Stimulated activated CD8-positive, alpha-beta memory T cell treated with anti-CD3 and anti-CD28 coated beads, Interleukin-7, amount 100 ng/mL, for 1 hour (primary cell): ENCODE measurements at places on chromosomes 5 and 9.
A peak's percentile ranks its signal among the peaks of the same experiment; 100 is the strongest.

DNA sequence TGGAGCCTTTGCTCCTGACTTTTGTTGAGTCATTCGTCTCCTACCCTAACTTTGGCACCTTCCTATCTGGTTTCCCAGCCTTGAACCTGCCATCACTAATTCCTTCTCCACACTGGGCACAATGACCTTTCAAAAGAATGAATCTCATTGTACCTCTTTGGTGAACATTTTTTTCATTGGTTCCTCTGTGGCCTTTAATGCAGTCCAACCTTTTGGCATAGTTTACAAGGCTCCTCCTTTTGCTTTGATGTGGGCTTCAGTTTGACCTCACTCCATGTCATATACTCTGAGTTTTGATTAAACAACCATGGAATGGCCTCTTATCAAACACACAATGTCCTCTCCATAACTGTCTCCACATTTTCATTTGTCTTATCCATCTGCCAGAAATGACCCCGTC, 14.5 kb upstream of the ROPN1L start:
- DNase-seq: no peak

DNA sequence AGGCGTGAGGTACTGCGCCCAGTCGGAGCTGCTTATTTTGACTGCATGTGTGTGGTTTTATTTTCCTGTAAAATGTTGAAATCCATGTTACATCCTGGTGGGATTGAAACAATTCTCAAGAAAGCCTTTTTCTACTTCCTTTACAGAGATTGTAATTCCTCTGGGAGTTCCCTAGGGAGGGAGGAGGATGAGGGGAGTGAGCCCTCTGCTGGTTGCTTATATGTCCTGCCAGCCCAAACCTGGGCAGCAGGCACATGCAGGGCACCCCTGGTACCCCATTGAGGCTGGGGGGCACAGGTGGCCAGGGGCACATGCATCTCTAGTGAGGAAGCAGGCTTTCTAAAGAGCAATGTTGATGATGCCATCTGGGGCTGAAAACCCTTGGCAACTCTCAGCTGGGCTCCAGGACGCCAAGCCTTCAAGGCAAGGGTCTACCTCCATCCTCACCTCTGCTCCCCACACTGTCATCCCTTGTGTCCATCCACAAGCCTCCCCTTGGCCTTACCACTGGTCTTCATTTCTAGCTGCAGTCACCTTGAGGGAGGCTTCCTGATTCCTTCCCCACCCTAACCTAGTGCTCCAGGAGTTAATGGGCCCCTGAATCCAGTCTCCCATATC, 84.7 kb upstream of the TNFSF8 start:
- DNase-seq: no peak

DNA sequence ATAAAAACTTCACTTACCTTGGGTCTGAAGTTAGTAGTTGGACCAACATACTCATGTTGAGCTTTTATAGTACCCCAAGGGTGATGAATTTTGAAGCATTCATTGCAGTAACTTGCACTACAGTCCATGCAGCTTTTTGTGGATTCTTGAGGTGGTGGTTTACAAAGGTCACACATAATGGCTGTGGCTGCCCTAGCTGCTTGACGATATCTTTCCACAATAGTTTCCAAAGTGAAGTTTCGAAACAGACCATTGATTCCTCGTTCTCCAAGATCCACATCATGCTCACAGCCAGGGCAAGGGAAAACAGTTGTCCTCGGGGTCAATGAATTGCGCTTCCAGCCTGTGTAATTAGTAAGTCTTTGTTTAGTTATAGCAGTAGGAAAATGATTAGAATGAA, 22.7 kb downstream of the TRIM36 start:
- DNase-seq: no peak

DNA sequence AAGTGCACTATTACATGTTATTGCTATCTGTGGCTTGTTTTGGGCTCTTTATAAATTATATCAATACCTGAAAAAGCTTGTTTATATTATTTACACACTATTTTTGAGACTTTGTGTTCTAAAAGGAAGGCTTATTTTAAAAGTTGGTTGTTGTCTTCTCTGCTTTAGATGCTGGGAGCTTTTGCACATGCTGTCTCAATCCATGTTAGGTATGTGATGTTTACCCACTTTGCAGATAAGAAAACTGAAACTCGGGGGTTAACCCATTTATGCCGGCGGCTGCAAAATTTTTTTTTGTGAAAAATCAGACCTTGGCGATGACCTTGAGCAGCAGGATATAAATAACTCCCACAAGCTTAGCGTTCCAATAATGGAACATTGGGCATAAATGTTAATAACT, 212.9 kb downstream of the RANBP17 start:
- DNase-seq: no peak

DNA sequence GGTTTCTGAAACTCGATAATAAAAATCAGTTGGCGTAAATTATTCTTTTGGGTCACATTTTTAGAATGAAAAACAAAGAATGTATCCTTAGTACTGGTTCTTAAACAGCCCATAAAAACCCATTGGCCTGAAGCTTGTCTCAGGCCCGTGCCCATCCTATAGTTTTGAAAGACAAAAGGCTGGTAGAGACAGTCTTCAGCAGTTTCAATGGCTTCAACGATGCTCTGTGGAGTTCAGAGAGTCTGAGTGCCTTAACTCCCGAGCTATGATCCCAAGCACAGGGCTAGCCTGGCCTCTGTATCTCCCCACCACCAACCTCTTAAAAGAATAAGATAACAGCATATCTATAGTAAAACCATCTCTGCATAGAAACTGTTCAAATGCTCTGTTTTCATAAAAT, 595.0 kb downstream of the CDH12 start:
- DNase-seq: no peak

DNA sequence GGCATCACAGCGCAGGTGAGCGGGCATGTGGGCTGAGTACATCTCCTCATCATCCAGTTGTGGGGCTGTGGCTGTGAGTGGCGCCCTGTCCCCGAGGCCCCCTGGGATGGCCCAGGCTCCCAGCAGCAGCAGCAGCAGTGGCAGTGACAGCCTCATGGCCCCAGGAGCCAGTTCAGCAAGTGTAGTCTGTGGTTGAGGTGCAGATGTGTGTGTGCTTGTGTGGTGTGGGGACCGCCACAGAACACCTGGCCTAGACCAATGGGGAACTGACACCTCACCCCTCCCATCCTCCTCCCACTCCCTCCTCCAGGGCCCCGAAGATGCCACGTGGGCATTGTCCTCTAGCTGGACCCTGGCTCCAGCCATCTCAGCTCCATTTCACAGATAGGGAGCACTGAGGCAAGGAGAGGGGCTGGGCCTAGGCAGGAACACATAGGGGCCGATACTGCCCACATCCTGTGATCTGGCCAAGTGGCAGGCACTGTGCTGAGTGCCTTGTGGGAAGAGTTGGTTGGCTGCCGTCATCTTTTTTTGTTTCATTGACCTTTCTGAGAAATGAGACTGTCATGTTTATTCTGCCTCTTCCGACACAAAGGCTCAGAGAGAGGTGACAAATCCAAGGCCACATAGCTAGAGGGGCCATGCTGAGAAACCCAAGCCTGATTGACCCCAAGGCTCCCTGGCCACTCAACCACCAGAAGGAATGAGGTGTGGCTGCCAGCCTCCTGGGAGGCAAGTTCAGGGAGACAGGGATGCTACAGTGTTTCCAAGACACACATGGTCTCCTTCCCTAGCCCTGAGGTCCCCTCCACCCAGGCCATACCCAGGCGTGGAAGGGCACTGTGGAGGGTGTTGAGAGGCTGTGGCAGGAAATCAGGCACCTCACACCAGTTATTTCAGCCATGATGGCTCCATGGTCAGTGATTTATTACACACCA, at the start of gene MZB1:
TSS of gene MZB1 (minus strand) at position 213 of the 938 bp plus-strand sequence. CDS start at position 156, 57 bp downstream.
- DNase-seq: no peak

DNA sequence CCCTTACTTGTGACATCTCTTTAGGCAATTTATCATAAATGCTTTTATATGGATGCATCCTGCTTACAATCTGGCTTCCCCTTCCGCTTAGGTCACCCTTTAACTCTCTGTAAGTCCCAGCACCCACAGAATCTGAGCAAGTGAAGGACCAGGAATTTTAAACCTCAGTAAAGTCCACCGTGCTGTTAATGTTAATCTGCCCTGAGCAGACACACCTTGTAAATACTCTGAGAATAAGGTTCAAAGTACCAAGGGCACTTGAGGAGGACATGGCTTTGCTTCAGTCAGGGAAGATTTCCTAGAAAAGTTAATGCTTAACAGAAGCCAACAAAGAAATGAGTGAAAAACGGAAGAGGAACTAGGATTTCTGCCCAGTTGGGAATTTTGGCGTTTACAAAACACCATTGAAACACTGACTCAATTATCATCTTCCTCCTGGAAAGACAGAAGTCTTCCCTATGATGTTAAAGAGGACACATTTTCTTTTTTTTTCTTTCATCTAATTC, 26.4 kb upstream of the TTC39B start:
- DNase-seq: no peak

DNA sequence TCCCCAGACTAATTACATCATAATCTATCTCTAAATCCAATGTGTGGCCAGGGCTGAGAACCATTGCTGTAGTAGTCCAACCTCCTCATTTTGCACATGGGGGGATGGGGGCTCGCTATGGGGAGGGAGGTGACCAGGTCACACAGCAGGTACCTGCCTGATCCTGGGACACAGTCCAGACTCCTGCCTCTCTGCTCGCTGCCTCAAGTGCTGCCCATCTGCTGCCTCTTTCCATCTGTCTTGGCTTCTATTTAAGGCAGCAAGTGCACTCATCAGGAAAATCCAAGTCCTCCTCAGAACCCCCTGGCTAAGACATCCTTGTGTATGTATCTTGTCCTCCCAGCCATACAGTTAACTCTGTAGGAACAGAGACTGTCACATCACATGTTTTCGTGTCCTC, 57.7 kb upstream of the FRRS1L start:
- no peak for DNase-seq

- no peak for DNase-seq
Measured at GRCh38 chr5:24497145-24497544, 147.6 kb downstream of the CDH10 start.

- no peak for DNase-seq
Measured at GRCh38 chr9:32384002-32384363, 460 bp upstream of the ACO1 start.

- DNase-seq: no peak
Measured at GRCh38 chr5:14415024-14415697, 166.4 kb upstream of the OTULINL start.

GRCh38 chr9:73753171-73753570, 601.5 kb downstream of the ANXA1 start:
- no peak for DNase-seq

DNA sequence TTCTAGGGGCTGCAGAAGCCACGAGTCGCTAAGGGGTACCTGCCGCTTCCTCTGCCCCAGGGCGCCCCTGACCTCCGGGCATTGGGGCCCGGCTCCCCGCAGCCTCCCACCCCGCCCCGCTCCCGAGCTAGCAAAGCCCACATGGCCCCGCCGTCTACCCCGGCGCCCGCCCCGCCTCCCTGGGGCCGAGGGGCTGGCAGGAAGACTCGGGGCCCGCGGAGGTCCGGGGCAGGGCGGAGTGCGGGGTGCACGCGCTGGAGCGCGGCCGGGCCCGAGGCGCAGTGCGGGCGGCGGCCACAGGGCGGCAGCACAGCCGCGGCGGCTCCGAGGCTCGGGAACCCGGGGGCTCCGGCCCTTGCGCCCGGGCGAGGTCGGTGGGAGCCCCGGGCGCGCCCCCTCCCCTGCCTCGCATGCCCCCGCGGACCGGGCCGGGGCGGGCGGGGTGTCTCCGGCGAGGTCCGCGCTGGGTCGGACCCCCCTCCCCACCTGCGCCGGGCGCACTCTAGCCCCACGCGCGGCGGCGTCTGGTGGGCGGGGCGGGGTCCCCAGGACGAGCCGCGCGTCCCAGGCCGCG, 6.7 kb downstream of the NRARP start:
- no peak for DNase-seq

GRCh38 chr9:87381050-87381711, 116.5 kb upstream of the DAPK1 start:
- no peak for DNase-seq

DNA sequence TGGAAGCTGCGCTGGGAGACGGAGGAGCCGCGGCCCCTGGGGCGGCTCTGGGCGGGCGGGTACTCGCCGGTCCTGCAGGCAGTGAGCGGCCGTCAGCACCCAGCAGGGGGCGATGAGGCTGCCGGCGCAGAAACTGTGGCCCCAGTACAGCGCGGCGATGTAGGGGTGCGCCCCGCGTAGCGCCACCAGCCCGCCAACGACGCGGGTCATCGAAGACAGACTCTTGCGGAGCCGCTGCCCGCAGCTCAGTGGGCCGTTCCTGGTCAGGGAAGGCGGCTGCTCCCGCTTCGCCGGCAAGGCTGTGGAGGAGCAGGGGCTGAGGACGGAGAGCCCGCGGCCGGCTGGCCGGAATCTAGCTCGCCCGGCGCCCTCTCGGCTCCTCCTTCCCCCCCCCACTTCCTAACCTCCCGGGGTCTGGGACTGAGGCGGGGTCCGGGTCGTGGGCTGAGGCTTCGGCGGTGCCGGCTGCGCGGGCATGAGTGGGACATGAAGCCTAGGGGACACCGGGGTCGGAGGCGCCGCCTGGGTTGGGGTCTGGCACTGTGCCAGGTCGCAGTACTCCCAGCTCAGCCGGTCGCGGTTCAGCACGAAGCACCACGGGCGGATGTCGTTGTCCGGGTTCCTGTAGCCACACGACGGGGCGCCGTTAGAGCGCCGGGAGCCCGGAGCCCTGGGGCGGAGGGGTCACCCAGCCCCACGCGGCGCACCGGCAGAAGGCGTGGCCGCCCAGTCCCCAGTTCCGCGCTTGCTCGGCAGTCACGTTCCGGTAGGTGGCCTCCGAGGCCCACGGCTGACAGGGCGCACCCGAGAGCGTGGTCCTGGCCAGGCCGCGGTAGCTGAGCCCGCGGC, 3.6 kb upstream of the PFN3 start:
- peak; percentile 74 for DNase-seq

DNA sequence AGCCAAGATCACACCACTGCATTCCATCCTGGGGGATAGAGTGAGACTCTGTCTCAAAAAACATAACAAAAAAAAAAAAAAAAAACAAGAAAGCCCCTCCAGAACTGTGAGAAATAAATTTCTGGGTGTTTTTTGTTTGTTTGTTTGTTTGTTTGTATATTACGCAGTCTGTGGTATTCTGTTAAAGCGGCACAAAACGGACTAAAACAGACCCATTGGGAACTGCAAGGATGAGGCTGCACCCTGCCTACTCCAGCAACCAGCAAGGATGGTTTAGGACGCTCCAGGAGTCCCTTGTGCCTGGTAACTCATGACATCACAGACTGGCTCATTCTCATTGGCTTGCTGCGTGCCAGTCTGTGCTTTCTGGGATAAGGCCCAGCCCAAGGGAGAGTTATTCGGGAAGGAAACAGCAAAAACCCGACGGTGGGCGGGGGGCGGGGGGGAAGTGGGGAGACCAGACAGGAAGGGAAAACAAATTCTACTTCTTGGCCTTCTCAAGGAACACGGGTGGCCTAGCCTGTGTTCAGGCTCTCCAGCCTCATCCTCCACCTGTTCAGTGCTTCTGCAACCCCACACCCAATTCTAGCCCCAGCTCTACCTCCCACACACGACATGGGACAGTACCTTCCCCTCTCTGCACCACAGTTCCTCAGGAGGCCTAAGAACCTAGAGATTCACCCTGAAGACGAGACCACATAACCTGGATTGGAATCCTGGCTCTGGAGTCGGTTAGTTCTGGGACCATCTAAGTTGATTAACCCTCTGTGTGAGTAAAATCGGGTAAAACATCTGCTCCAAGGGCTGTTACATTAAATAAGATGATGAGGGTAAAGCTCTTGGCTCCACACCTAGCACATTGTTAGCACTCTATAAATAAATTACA, 2.8 kb downstream of the CD74 start:
- no peak for DNase-seq
